ENCODE measurements at places on chromosomes 11 and 22. TPM values are rescaled to one million over a fixed set of nuclear protein-coding genes. Genes with fewer than 3 reads are reported as not detected.
A peak's percentile ranks its signal among the peaks of the same experiment; 100 is the strongest.

The CRYBB3 gene
- not detected for total RNA-seq

The HTR3B gene
- not detected for total RNA-seq

The TYR gene
- not detected for total RNA-seq

The DNAJB7 gene
- total RNA-seq = not detected

The PGGHG gene
- total RNA-seq = 7.7 TPM

DNA sequence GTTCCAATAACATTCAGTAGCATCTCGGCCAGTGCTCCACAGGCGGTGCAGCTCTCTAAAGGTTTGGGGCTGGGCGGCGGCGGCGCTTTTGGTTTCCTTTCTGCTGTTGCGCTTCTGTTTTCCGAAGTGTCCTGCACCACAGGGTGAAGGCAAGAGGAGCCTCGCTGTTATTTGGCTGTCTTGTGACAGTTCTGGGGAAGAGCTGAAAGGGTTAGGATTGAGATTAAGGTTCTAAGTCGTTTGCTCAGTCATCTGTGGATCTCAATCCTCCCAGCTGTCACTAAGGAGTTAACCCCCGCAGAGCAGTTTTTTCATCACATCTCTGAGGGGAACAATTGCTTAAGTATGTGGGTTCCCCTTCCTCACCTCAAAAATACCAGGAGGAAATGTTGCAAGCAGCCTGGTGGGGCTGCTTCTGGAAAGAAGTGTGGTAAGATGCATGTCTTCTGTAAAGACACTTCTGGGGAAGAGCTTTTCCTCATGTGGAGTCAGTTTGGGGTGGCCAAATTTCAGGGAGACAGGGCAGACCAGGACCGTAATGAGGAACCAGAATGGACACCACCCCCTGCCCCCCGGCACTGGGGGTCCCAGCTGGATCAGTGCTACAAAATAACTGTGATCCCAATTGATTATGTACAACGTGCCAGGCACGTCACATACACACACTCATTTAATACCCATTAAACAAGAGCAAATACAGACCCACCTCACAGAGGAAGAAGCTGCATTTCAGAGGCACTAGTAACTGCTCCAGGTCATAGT lies 14.2 kb downstream of the TMEM121B start:
- peak; percentile 72 for DNase-seq

DNA sequence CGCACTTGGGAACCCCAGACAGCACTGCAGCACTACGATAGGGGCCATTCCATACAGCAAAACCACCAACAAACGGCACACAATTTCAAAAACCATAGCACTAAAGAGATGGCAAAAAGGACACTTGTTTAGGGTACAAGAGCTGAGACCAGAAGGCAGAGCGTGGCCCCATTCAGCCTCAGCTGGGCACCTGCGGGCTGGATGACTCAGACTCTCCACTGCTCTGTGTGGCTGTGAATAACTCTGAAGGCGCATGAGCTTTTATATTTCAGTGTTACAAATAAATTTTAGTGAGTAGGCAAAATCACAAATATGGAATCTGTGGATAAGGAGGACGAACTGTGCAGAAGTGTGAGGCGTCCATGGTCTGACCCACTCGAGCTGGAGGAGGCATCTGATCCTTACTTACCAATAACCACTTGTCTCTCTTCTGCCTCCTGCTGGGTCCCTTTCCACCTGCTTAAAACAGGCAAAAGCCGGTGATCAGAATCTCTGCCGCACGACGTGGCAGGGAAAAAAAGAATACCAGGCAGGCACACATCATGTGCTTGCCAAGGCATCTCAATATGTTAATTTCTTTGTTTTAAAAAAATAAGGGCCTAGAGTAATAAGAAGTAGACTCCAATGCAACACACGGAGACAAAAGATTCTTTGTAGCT lies 325.7 kb downstream of the SHANK2 start:
- no peak for DNase-seq

DNA sequence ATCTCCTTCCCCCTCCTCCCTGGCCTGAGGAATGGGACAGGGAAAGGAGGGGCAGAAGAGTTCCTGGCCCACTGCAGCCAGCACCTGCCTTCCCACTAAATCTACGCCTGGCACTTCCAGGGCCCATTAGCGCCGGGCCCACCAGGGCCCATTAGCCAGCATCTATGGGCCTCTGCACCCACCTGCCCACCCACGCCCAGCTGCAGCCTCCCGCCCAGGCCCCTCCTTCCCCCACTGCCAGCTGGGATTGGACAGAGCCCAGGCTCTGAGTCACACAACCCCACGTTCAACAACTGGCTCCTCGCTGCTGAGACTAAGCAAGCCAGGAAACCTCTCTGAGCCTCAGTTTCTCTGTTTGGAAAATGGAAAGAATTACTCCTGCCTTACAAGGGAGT lies 48.7 kb downstream of the CYTH4 start:
- DNase-seq = peak; percentile 99

GRCh38 chr11:129141748-129142523 lies 50.2 kb downstream of the ARHGAP32 start:
- DNase-seq = no peak

- no peak for DNase-seq
Measured at GRCh38 chr11:36436589-36436988, 73.5 kb downstream of the TRAF6 start.

DNA sequence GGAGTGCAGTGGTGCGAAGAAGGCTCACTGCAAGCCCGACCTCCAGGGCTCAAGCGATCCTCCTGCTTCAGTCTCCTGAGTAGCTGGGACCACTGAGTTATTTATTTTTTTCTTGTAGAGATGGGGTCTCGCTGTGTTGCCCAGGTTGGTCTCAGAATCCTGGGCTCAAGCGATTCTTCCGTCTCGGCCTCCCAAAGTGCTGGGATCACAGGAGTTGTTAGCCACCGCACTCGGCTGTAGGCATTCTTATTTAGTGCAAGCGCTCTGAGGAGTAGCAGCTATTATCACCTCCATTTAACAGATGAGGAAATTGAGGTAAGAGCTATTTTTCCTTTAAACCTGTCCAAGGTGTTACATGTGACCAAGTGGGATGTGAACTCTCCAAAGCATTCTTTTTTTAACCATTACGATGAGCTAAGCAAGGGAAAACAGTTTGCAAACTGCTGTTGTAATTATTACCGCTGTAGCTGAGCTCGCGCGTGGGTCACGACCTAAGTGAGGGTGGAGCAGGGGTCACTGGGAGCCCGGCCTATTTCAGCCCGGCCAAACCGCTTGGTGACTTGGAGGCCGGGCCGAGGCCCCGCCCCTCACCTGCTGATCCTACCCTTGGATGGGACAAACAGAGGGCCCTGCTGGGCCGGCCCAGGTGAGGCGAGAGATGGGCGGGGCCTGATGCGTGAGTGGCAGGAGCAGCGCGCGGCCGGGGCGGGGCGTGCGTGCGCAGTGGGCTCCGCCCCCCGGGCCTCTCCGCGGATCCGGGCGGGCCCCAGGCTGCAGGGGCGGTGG lies 449 bp upstream of the KREMEN1 start:
- peak; percentile 99 for DNase-seq

GRCh38 chr22:31272522-31273446 lies 19.5 kb downstream of the PIK3IP1 start:
- peak; percentile 96 for DNase-seq

- DNase-seq = no peak
Measured at GRCh38 chr11:64876229-64876750, 2.1 kb downstream of the EHD1 start.

GRCh38 chr11:127362754-127363308 lies 362.3 kb upstream of the KIRREL3 start:
- no peak for DNase-seq

DNA sequence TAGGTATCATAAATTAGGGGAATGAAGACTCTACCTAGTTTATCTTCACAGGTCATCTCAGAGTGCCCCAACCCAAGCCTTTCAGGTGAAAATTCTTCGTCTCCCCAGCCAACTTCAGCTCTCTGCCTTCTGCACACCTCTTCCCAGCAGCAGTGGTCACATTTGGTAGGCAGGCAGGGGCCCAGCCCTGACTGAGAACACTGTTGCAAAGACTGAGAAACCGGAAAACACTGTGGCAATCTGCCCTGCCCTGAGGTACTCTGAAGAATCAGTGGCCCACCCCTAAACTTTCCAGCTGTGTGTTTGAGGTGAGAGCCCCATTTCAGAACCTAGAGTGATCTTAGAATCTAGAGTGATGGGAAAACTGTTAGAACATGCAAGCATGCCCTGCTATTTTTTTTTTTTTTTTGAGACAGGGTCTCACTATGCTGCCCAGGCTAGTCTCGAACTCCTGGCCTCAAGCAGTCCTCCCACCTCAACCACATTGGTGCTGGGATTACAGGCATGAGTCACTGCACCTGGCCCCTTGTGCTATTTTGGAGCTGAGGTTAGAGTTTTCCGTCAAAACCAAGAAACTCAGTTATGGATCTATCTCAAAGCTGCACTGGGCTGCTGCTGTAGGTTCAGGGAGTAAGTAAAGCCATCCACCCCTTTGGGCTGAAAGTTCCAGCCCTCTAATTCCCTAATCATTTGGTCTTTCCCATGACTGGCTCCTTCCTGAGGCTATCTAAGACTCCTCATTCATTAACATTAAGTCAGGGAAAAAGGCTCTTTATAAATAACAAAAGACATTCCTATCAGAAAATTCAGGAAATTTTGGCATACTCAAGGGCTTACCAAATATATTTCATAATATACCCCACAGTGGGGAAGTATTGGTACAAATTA lies 1.7 kb upstream of the LDHA start:
- no peak for DNase-seq

GRCh38 chr22:41762980-41763779 lies 37.3 kb upstream of the CCDC134 start:
- DNase-seq = no peak

- no peak for DNase-seq
Measured at GRCh38 chr11:12200991-12201985, 90.9 kb downstream of the MICAL2 start.

GRCh38 chr11:74773476-74773875 lies 24.8 kb downstream of the RNF169 start:
- DNase-seq = no peak

DNA sequence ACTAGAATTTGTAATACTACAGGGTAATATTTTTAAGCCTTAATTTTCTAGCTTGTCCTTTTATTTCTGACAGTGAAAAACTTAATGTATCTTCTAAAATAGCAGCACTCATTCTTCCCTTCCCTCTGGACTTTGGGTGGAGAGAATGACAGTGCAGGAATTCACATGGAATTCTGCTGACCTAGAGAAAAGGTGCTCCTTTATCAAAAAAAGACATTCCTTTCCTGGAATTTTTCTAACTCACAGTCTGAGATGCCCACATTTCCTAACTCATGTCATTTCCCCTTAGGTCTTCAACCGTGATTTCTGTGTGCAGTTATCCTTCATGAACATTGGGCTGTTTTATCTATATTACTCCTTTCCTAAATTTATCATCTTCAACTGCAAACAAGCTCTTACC lies 137.8 kb upstream of the PDGFD start:
- DNase-seq = no peak

DNA sequence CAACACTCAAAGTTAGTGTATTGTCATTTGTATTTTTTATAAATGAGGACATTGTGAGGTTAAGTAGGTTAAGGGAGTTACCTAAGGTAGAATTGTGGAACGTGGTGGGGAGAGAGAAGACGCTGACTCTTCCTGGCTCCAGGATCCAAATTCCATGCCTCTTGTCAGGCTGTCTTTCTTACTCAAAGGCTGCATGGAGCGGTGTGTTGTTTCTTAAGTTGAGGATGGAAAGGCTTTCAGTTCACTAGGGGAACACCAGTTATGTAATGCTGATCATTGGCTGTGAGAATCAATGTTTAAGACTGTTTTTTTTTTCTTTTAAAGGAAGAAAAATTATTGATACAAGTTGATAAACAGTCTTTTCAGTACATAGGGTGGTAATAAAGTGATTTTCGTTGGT lies 2.9 kb downstream of the UBE2L3 start:
- no peak for DNase-seq

- no peak for DNase-seq
Measured at GRCh38 chr11:116234989-116235568, 537.7 kb downstream of the BUD13 start.

DNA sequence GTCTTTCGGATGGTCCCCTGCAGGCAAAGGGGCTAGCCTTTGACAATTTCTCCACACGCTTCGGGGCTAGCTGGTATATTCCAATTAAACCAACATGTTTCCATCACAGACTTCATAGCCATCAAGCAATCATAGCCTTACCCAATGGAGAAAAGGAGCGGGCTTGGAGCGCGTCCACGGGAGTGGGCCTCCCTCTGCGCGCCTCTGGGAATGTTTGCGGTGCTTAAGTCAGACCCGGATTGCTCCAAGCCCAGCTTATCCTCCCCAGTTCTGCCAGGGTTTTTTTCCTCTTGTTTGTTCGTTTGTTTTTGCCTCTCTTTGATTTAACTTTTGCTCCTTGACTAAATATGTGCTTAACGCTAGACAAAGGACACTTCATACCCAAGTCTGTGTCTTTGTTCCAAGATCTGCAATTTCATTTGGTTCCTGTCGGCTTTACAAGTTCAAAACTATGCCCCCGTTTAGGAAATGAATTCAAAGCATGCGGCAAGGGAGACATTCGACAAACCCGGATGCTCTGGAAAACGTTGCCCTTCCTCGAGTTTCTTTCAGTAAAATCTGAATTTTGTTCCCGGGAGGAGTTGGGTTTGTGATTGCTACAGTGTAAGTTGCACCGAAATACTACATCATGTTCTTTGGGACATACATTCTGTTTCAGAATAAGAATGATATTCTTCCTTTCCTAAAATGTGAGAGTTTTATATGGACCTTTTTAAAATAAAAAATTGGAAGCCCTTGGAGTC lies 1.0 kb upstream of the GLB1L2 start:
- DNase-seq = no peak

- DNase-seq = peak; percentile 98
Measured at GRCh38 chr22:19942157-19943081, 801 bp upstream of the TXNRD2 start.

DNA sequence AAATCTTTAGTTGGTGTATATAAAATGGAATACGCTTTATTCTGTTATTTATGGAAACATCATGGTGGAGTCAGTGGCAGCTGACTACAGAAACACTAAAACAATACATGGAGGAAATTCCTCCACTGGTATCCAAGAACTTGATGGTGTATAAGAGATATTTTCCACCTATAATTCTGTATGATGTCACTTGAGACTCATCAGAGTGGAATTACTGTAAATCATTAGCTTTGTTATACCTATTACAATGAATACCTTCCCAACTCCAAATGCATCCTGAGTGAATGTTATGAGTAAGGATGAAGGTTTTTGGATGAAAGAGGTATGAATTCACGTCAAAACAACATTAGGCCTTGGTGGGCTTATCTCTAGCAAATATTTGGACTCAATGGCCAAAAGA lies 258.5 kb upstream of the SORL1-AS1 start:
- DNase-seq = no peak

DNA sequence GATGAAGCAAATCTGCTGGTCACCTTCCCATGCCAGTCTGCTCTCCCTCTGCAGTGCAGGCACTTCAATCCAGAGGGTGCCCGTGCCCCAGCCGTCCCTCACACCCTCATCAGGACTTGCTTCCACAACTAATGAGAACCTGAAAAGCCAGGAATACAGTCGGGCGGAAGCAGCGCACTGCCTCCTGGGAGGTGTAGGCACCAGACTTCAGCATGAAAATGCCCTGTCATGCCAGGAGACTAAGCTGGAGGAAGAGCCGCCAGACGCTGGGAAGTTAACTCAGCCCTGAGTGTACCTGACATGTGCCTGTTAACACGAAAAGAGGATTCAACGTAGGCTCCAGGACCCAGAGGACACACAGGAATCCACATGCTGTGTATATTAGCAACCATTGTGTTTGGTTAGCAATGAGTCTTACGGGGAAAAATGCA lies 40.1 kb upstream of the FLI1 start:
- DNase-seq = peak; percentile 63

GRCh38 chr11:83863272-83863671 lies 577.1 kb upstream of the CCDC90B start:
- no peak for DNase-seq

GRCh38 chr11:74534216-74534945 lies 40.9 kb upstream of the LIPT2 start:
- DNase-seq = no peak

All from osteoblast (primary cell).